ENCODE measurements at places on chromosomes 3 and 15. TPM values are rescaled to one million over a fixed set of nuclear protein-coding genes. Genes with fewer than 3 reads are reported as not detected.

Gene FGF12
- total RNA-seq, result 5.1 TPM

Gene LRRC34
- 5.1 TPM for total RNA-seq

Gene C2CD4B
- 0.22 TPM for total RNA-seq

Gene SCN5A
- total RNA-seq, result 8.0 TPM

Gene BUB1B
- 83.2 TPM for total RNA-seq

Gene ERC2
- 15.4 TPM for total RNA-seq

Gene TGM5
- total RNA-seq, result not detected

Gene CYP8B1
- total RNA-seq, result not detected

Gene SNX22
- total RNA-seq, result 4.8 TPM

Gene CACNA2D3
- 3.2 TPM for total RNA-seq

- H3K4me1 ChIP-seq, result peaks cover 8% of the 10 kb centered on the region
- DNase-seq, result no peak
- H3K4me3 ChIP-seq, result no peak overlapping the region
- no peaks in the 10 kb centered on the region for H3K27me3 ChIP-seq
Observed at GRCh38 chr3:171258316-171258715, 201.9 kb downstream of the TNIK start.

- DNase-seq, result no peak
- no peak overlapping the region for H3K27ac ChIP-seq
- H3K4me3 ChIP-seq, result no peak overlapping the region
- no peaks in the 10 kb centered on the region for H3K36me3 ChIP-seq
- H3K27me3 ChIP-seq, result no peaks in the 10 kb centered on the region
Observed at GRCh38 chr3:170429050-170429449, 10.4 kb downstream of the CLDN11 start.

GRCh38 chr15:45094358-45094730 is 19.6 kb downstream of the DUOX2 start:
- no peaks in the 10 kb centered on the region for H3K36me3 ChIP-seq
- H3K4me1 ChIP-seq, result no peaks in the 10 kb centered on the region
- no peaks in the 10 kb centered on the region for H3K27me3 ChIP-seq
- no peak overlapping the region for H3K4me3 ChIP-seq

DNA sequence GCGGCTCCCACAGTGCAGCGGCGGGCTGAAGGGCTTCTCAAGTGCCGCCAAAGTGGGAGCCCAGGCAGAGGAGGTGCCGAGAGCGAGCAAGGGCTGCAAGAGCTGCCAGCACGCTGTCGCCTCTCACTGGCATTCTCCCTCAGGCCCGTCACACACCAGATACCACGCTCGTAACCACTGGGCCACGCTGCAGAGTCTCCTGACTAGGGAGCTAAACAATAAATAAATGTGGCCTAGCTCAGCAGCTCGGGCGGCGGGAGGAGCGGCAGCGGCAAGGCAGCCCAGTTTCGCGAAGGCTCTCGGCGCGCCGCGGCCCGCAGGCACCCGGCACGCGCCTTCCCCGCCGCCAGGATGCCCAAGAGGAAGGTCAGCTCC is 55.9 kb upstream of the FAM174B start:
- H3K27me3 ChIP-seq, result no peaks in the 10 kb centered on the region
- no peaks in the 10 kb centered on the region for H3K36me3 ChIP-seq
- H3K27ac ChIP-seq, result no peak overlapping the region
- no peak overlapping the region for H3K4me3 ChIP-seq

- peaks cover 2% of the 10 kb centered on the region for H3K36me3 ChIP-seq
- H3K27ac ChIP-seq, result no peak overlapping the region
- H3K4me3 ChIP-seq, result no peak overlapping the region
- DNase-seq, result no peak
- H3K27me3 ChIP-seq, result no peaks in the 10 kb centered on the region
Observed at GRCh38 chr3:24139463-24140412, 194.7 kb downstream of the NR1D2 start.

GRCh38 chr15:63502137-63502766 is 2.1 kb upstream of the USP3 start:
- no peaks in the 10 kb centered on the region for H3K36me3 ChIP-seq
- H3K4me1 ChIP-seq, result peaks cover 6% of the 10 kb centered on the region
- DNase-seq, result no peak
- H3K27ac ChIP-seq, result no peak overlapping the region
- peaks cover 50% of the 10 kb centered on the region for H3K27me3 ChIP-seq

GRCh38 chr3:172904711-172905373 is 154.3 kb downstream of the ECT2 start:
- no peaks in the 10 kb centered on the region for H3K27me3 ChIP-seq
- H3K4me3 ChIP-seq, result no peak overlapping the region

DNA sequence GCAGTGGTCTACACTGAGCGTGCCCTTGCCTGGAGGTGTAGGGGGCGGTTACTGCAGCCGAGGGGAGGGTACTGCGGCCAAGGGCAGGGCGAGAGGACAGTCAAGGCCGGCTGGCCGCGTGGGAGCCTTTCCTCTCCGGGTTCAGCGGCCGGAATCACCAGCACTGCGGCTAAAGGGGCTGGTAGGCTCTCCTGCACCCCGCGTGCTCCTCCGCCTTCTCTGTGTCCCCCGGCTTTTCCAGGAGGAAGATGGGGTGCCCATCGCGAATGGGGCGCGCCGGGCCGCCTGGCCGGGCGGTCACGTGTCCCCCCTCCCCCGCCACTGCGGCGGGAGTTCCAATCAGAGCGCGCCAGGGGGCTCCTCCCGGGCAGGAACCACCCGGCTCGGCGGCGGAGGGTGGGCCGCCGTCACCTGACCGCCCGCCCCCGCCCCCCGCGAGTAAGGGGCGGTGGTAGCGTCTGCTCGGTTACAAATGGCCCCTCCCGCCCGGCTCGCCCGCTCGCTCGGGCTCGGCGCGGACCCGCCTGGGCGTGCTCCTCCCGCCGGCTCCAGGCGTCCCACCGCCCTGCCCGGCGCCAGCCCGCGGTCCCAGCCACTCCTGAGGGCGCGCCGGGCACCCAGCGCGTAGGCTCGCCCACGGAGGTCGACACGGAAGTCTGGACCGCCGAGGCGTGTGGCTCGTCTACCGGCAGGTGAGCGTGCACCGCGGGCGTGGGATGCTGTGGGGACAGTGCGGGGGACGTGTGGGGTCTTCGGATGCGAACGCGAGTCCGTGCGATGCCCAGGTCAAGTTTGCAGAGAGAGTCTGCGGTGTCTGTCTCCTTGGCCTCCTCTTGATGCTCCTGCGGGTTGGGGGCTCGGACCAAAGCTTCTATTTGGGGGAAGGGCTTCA is 242.6 kb upstream of the TOPAZ1 start:
- peaks cover 39% of the 10 kb centered on the region for H3K27me3 ChIP-seq
- H3K36me3 ChIP-seq, result no peaks in the 10 kb centered on the region
- peaks cover 6% of the 10 kb centered on the region for H3K4me1 ChIP-seq
- peak overlapping the region; percentile 95 for H3K4me3 ChIP-seq
- DNase-seq, result peak; percentile 82

GRCh38 chr3:127221037-127221436 is 28.1 kb downstream of the PRR23E start:
- H3K27me3 ChIP-seq, result no peaks in the 10 kb centered on the region
- H3K36me3 ChIP-seq, result peaks cover 11% of the 10 kb centered on the region
- H3K4me3 ChIP-seq, result no peak overlapping the region
- no peaks in the 10 kb centered on the region for H3K4me1 ChIP-seq

DNA sequence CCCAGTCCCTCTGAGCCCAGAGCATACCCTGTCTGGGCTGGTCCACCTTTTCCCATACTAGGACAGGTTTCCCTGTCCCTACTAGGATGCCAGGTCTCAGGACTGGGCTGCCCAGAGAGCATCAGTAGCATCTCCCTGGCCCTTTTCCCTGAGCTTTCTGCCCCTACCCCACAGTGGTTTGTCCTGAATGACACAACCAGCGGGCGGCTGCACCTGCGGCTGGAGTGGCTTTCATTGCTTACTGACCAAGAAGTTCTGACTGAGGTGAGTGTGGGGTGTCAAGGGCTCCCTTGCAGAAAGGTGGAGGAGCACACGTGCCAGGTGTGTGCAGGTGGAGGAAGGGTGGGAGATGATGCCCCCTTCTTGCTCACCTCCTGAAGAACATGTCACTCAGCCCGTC is 33.5 kb downstream of the ESYT3 start:
- H3K4me3 ChIP-seq, result no peak overlapping the region
- no peak overlapping the region for H3K27ac ChIP-seq
- H3K27me3 ChIP-seq, result no peaks in the 10 kb centered on the region

- peaks cover 20% of the 10 kb centered on the region for H3K36me3 ChIP-seq
- H3K4me1 ChIP-seq, result no peaks in the 10 kb centered on the region
- H3K27ac ChIP-seq, result no peak overlapping the region
- no peaks in the 10 kb centered on the region for H3K27me3 ChIP-seq
- no peak for DNase-seq
Observed at GRCh38 chr3:142028243-142028777, 121.0 kb downstream of the TFDP2 start.

GRCh38 chr15:39887832-39888231 is 32.2 kb downstream of the GPR176 start:
- H3K36me3 ChIP-seq, result peaks cover 21% of the 10 kb centered on the region
- peak overlapping the region; percentile 95 for H3K27ac ChIP-seq
- peaks cover 38% of the 10 kb centered on the region for H3K4me1 ChIP-seq
- DNase-seq, result peak; percentile 47

GRCh38 chr3:68056556-68056955 is 402.1 kb upstream of the SUCLG2 start:
- no peak for DNase-seq
- no peaks in the 10 kb centered on the region for H3K36me3 ChIP-seq
- no peak overlapping the region for H3K27ac ChIP-seq
- H3K4me1 ChIP-seq, result no peaks in the 10 kb centered on the region
- H3K4me3 ChIP-seq, result no peak overlapping the region

GRCh38 chr3:86175593-86176444 is 815.1 kb downstream of the VGLL3 start:
- H3K27me3 ChIP-seq, result no peaks in the 10 kb centered on the region
- peak overlapping the region; percentile 61 for H3K4me3 ChIP-seq
- no peaks in the 10 kb centered on the region for H3K36me3 ChIP-seq
- H3K4me1 ChIP-seq, result peaks cover 21% of the 10 kb centered on the region
- DNase-seq, result peak; percentile 56
- H3K27ac ChIP-seq, result peak overlapping the region; percentile 67

Data from H9 (cell line).